Activated CD8-positive, alpha-beta memory T cell treated with anti-CD3 and anti-CD28 coated beads for 48 hours (primary cell): ENCODE measurements at places on chromosomes 7 and 10.

GRCh38 chr7:78516450-78516849 lies 717.9 kb downstream of the PHTF2 start:
- no peak for DNase-seq

DNA sequence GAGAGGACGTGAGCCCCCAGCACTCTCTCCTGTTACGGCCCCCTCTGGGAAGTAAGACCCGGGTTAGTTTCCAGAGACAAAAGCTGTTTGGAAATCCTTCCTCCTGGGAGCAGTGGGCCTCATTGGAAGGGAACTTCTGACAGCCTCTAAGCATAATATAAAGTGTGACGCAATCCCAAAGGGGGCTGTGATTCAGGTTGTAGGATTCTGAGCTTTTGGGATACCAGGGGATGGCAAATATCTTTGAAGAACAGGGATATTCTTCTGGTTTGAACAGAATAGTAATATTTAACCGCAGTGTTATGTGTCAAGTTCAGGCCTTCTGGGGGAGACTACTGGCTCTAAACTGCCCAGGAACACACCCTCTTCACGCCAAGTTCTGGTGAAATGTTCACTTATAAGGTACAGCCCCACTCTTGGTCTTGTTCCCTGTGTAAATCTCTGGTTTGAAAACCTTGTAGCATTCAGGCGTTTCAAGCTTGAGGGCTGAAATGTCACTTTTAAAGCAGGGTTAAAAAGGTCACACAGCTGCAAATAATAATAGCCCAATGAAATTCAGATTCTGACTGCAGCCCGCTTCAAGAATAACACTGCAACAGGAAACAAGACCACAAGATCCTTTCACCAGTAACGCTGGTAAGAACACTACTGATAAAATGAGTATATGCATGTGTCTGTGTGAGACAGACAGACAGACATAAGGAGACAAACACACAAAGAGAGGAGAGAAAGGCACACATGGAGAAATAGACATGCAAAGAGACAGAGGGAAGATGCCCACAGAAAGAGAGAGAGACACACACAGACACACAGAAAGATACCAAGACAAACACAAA lies 69.0 kb downstream of the CREB5 start:
- no peak for DNase-seq

- DNase-seq, result no peak
Observed at GRCh38 chr7:152910545-152911225, 151.1 kb downstream of the ACTR3B start.

GRCh38 chr7:28376634-28377033 lies 35.7 kb upstream of the CREB5 start:
- no peak for DNase-seq

GRCh38 chr7:155515318-155515717 lies 31.0 kb downstream of the CNPY1 start:
- no peak for DNase-seq

DNA sequence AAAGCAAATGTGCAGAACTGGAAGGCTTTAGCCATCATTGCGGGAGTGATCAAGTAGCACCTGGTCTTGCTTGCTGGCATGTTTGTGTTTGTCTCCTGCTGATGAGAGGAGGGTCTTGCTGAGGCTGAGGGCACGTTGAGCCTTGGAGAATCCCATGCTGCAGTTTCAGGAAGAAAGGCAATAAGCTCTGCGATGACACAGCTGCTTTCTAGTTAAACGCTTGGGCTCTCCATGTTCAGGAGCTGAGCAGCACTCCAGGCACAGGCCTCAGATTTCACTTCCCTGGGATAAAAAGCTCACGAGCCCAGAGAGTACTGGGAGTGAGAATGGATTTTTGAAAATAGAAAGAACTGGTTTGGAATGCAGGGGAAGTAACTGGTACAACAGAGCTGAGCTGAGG lies 100.8 kb downstream of the LRRC18 start:
- DNase-seq, result no peak

GRCh38 chr10:66642217-66642616 lies 283.6 kb upstream of the LRRTM3 start:
- no peak for DNase-seq

DNA sequence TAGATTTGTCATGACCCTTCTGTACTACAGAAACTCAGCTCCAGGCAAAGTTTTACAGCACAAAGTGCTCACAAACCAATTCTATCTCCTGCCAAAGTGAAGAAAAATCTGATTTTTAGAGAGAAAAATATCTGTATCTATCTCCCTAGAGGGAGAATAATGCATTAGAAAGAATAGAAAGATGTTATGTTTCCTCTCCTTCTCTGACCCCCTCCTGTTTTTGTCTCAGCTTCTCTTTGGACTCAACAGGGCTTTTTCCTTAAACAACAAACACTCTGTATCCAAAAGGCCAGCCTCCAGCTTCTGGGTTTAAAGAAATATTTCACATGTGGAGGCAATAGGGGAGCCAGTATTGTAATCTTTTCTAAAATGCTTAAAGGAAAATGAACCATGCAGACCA lies 627.4 kb downstream of the REEP3 start:
- no peak for DNase-seq

DNA sequence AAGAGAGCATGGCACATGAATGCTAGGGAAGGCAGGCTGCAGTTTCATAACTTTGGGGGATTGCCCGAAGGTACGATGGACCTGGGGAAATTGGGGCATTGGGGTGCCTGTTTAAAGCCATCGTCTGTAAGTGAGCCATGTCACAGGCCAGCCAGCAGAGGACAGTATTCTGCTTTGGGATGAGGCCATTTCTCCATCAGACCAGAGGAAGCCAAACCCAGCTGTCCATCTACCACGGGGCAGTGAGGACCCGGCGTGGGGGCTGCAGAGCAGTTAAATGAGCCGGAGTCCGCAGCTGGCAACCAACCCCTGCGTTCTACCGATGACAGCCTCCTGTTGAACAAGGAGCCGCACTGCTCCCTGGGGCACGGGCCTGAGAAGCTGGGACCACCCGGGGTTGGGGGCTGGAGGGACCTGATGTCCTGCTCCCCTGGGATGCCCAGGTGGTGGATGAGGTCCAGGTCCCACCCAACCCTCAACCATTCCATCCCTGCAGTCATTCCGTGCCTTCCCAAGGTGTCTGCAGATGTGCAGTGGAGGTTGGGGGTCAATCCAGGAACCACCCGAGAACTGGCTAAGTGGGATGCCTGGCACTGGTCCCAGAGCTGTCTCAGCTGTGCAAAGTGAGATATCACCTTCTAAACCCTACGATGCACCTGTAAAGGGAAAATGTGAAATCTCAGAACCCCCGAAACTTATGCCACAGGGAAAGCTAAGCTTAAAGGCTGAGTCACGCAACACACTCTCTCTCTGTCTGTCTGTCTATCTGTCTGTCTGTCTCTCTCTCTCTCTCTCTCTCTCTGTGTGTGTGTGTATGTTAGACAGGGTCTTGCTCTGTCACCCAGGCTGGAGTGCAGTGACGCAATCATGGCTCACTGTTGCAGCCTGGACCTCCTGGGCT lies 12.1 kb upstream of the RHBDD2 start:
- no peak for DNase-seq

- DNase-seq, result no peak
Observed at GRCh38 chr10:91597197-91597881, 35.5 kb downstream of the PPP1R3C start.

- DNase-seq, result no peak
Observed at GRCh38 chr10:99869581-99870122, 87.2 kb downstream of the ABCC2 start.

GRCh38 chr7:81361769-81362312 lies 408.0 kb downstream of the HGF start:
- DNase-seq, result no peak

DNA sequence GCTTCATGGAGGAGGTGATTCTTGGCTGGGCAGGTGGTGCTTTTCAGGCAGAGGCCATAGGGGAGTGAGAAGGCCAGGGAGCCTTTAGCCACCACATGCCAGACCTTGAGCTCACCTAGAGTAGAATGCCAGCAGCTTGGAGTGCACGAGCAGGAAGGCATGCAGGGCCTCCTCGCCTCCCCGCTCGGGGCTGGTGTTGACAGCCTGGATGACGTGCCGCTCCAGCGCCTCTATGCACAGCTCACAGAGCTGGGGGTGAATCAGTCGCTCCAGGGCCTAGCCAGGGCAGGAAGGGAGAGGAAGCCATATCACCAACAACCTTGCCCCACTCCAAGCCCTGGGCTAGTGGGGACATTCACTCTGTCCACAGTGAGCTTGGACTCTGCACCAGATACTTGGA lies 15.7 kb downstream of the HPS1 start:
- DNase-seq, result no peak

DNA sequence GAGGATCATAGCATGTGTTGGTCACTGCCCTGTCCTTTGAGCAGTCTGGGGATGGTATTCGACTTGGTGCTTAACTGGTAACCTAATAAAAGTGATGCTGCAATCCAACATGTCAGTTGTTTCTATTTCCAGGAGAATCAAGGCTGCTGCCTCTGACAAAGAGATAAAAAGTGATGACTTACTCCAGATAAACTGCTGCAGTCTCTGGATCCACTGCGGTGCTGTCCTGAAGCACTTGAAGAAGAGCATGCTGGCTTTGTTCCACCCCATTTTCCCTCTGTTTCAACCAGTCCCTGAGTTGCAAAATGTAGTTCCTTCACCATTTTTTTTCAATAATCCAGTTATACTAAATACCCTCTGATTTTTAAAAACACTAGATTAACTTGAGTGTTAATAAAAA lies 403.5 kb upstream of the ANKRD30A start:
- no peak for DNase-seq

GRCh38 chr7:11612737-11613136 lies 219.3 kb downstream of the THSD7A start:
- no peak for DNase-seq

DNA sequence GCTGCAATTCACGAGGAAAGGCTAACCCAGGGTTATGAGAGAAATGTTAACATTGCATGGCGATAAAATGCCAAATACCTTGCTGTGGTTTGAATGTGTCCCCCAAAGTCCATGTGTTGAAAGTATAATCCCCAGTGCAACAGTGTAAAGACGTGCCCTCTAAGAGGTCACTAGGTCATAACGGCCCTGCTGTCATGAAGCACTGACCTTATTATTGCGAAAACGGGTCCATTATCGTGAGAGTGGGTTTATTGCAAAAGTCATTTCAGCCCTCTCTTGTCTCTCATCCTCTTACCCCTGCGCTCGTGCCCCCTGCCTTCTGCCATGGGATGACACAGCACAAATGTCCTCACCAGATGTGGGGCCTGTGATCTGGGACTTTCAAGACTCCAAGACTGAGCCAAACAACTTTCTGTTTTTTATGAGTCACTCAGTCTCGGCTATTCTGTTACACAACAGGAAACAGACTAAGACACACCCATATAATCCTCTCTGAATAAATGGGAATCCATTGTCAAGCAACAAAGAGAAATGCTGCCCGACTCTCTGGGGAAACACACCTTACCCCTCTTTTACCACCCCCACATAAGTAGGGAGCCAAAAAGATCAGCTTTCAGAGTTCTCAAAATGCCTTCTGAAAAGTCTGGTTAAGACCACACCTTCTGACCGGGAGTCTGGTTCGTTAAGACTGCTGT lies 73.1 kb upstream of the UCN3 start:
- no peak for DNase-seq

DNA sequence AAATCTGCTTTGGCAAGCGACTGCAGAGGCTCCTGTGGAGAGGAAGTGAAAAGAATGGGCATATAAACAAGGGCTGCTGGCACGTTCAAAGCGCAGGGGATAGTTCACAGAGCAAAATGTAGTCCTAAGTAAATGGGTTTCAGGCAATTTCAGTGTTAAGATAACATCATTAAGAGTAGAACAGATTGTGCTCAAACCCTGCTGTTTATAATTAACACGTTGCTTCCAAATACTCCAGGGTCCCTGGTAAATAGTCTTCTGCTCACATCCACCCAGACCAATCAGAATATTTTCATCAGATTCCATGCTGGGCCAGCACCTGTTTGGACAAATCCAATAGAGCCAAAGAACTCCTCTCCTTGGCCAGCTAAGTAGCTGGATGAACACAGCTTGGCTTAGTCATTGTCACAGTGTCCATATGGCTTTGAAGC lies 81.4 kb downstream of the ORC5 start:
- no peak for DNase-seq

GRCh38 chr10:63670291-63670898 lies 149.2 kb downstream of the REEP3 start:
- no peak for DNase-seq

DNA sequence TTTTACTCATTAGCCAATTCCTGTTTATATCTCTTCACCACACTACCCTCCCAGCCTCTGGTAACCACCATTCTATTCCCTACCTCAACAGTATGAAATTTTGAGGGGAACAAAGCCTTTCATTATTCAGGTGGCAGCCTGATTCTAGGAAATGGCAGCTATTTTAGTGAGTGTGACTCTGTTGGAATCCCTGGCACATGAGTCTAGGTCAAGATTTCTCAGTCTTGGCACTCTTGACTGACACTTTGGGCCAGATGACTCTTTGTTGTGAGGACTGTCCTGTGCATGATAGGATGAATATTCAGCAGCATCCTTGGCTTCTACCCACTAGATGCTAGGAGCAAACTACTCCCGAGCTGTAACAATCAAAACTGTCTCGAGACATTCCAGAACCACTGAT lies 322.8 kb upstream of the PHYHIPL start:
- DNase-seq, result no peak

GRCh38 chr10:19775296-19775695 lies 40.9 kb upstream of the PLXDC2 start:
- no peak for DNase-seq

DNA sequence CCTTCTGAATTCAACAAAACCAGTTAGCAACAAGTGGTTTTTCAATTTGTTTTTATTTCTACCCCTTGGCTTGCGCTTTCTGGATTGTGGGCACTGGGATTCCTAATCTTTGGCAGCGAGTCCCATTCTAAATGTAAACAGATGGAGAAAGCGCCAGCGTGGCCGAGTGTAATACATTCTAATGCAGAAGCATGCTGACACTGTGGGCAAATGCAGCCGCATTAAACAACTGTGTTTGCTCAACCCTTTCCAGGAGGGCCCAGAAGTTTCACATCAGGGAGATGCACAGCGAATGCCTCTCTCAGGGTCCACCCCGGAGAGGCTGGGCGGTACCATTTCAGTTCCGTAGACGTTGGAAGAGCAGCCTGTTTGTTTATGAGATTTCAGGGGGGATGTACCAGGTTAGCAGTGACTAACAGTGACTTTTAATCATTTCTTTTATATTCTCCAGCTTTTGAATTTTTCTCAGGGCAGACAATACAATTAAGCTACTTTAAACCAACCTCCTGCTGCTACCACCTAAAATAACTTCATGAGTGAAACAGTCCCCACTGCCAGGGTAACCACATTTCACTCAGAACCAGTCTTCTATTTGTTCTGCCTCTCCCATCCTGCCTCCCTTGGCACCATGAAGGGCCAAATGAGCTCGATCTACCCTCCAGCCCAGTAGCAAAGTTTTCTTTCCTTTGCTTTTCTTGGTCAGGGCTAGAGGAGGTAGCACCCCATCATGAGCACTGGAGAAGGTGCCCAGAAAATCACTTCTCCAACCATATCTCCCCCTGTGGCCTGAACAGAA lies 164.2 kb upstream of the ITGB1 start:
- DNase-seq, result no peak

DNA sequence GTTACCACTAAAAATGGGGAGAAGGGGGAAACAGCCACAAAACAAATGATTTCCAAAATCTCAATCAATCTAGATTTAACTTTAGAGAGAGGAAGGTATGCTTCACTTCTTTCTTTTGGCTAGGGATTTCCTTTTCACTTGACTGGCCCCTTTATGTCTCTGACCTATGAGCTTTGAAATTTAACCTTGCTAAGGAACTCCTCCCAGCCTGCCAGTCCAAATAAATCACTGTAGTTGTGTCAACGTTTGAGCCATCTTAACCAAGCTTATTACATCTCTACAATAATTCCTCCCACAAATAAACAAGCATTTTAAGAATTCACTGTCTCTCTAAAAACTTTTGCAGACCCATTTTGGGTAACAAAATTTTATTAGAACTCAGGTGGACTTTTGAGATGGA lies 315.5 kb upstream of the CELF2 start:
- DNase-seq, result no peak
